Right renal pelvis (tissue), 4 donors: ENCODE measurements at places on chromosomes 1 and 21.

- no peak for DNase-seq
Observed at GRCh38 chr1:91610789-91611188, 110.1 kb downstream of the CDC7 start.

GRCh38 chr1:160146107-160146506, 5.3 kb upstream of the ATP1A4 start:
- DNase-seq = no peak

DNA sequence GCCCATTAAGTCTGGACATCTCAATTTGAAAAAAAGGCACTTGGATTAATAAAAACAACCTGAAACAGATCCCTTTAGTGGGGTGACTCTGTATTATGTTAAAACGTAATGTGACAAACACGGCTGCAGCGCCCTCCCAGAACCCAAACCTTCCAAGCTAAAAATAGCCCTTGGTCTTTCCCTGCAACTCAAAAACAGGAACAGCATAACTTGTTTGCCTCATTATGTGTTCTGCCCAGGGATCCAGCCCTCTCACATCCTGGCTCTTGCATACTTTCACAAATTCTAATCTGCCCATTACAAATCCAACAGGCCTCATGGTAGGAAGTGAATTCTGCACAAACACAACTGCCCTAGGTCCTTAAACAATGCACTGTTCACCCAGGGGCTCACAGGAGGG, 94.7 kb upstream of the GADD45A start:
- DNase-seq = no peak

GRCh38 chr1:6638226-6638625, 13.6 kb downstream of the THAP3 start:
- no peak for DNase-seq

DNA sequence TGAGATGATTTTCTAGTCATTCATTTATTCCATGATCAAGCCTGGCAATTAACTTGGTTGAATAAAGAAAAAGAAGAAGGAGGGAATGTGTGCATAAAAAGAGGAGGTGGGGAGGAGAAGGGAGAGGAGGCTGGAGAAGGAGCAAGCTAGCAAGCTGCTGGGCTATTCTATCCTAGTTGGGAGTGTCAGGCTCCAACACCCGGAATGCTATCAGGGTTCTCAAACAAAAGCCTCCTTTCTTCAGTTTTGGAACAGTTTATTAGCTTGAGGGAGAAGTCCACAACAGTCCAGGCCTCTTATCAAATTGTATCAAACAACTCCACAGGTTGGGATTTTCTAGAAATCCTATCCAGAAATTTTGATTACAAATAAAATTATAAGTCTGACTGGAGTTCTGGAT, 80.0 kb downstream of the BCAR3 start:
- DNase-seq = no peak

GRCh38 chr1:183166454-183166853, 19.6 kb upstream of the LAMC2 start:
- no peak for DNase-seq

DNA sequence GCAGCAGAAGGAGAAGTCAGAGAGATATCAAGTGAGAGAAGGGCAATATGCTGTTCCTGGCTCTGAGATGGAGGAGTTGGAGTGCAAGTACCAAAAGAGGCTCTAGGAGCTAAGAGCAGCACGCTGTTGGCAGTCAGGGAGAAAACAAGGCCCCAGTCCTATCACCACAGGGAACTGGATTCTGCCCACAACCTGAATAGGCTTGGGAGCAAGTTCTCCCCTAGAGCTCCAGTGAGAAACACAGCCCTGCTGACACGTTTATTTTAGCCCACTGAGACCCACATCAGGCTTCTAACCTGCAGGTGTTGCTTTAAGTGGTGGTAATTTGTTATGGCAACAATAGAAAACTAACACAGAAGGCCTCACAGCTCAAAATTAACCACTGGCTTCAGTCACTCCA, 31.8 kb upstream of the ZNF644 start:
- no peak for DNase-seq

- DNase-seq = no peak
Observed at GRCh38 chr1:214213136-214213535, 67.8 kb upstream of the SMYD2 start.

- peak; percentile 36 for DNase-seq
Observed at GRCh38 chr1:59020151-59020997, 236.5 kb upstream of the JUN start.

DNA sequence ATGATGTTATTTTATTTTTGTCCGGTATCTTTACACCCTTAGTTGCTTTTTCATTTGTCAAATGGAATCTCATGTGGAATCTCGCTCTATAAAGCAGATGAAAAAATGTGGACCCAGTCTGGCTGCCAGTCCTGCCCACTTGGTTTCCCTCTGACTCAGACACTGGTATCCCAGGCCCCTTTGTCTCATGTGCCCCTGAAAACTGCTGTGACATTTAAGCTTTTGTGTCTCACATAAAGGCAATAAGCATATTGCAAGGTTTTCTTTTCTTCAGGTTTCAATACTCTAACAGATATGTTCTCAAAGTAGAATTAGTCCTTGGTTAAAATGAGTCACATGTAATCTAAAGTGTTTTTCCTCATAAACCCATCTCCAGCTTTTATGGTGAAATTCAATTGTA, 183.3 kb downstream of the ST6GALNAC3 start:
- no peak for DNase-seq

GRCh38 chr1:31654474-31654776, 9.7 kb upstream of the PEF1 start:
- no peak for DNase-seq

- peak; percentile 14 for DNase-seq
Observed at GRCh38 chr21:28160378-28160777, 832.3 kb downstream of the LTN1 start.

- DNase-seq = no peak
Observed at GRCh38 chr1:82462366-82462765, 661.6 kb downstream of the ADGRL2 start.

DNA sequence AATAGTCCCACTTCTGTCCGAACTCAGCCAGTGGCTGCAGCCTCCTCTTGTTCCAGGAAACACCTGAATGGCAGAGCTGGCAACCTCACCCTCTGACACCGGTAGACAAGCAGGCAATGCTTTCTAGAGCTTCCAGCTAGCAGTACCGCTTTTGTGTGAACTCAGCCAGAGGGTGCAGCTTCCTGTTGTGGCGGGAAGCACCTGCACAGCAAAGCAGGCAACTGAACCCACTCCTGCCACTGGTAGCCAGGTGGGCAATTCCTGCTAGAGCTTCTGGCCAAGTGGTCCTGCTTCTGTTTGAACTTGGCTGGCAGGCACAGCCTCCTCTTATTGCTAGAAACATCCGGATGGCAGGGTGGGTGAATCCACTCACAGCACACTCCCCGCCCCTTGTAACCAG, 40.1 kb upstream of the TMPRSS15 start:
- no peak for DNase-seq

GRCh38 chr1:230626232-230626631, 16.0 kb upstream of the COG2 start:
- DNase-seq = no peak

DNA sequence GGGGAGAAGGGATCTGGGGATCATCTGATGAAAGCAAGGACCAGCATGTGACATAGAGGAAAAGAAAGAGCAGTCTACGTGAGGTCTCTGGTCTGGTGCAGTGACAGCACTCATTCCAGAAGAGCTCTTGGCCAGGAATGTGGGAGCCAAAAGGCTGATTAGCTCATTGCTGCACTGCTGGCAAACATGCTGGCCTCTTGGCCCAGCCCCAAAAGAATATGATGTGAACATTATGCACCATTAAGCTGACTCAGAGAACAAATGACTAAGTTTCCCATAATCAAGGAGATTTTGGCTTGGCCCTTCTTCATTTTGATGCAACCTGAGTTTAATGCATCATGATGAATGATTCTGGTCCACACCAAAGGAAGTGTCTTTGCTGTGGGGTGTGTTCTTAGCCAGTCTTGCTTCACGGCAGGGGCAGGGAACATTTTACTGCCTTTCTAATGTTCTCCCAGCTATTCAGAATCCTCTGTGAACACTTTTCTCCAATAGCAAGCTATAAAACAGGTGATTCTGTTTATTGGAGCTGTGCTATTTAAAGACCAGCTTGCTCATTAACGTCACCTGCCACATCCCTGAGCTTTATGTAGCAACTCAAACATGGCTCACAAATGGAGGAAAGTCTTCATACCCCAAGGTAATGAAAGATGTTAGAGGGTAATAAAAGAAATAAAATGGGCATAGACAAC, 55.1 kb downstream of the PCBP3 start:
- no peak for DNase-seq

- no peak for DNase-seq
Observed at GRCh38 chr1:89170170-89171066, 5.4 kb downstream of the GBP7 start.

- no peak for DNase-seq
Observed at GRCh38 chr1:18302788-18303413, 177.8 kb upstream of the KLHDC7A start.

DNA sequence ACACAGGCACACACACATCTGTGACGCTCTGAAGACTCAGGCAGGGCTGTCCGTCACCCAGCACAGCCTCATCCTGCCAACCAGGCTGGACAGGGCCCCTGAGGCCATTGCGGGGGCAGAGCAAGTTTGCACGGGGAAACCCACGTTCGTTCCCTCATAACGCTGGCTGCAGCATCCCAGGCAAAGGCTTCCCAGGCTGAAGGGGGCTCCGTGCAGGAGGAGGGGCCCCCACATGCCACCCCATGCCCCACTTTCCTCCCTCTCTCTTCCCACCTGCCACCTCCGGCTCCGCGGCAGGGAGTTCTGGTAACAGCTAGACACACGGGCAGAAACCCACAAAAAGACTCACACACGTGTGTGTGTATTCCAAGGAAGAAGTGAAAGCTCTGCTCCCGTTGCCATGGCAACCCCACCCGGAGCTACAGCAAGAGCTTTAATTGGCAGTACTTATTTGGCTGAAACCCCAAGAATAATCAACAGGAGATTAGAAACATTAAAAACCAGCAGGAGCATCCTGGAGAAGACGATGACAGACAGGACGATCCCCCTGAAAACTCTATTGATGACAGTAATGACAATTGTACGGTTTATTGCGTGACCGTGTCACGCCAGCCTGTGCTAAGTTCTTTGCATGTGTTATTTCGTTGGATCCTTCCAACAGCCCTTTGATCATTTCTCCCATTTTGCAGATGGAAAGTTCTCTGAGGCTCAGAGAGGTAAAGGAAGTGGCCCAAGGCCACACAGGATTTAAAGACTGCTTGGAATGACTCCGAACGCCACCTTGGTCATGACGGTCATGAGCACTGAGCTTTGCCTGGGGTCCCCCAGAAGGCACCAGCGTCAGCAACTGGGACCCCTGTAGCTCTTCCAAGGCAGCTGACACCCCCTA, 247.1 kb downstream of the NPHP4 start:
- no peak for DNase-seq

GRCh38 chr1:157157501-157158190, 19.5 kb upstream of the ETV3 start:
- DNase-seq = no peak

- DNase-seq = no peak
Observed at GRCh38 chr1:32871364-32872191, 866 bp upstream of the FNDC5 start.

DNA sequence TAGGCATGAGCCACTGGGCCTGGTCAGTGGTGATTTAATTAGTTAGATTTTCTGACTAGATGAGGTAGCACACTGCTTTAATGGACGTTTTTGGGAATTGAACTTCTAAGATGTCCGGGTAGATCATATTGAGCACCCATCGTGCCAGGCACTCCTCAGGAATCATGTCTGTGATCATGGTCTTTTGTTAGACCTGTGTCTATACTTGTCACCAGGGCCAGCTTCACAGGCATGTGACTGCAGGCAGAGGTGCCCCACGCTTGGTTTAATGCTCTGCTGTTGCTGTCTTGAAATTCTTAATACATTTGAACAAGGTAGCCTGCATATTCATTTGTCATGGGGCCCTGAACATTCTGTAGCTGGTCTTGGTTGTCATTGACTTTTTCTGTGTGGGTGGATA, 19.6 kb downstream of the UBE4B start:
- no peak for DNase-seq

DNA sequence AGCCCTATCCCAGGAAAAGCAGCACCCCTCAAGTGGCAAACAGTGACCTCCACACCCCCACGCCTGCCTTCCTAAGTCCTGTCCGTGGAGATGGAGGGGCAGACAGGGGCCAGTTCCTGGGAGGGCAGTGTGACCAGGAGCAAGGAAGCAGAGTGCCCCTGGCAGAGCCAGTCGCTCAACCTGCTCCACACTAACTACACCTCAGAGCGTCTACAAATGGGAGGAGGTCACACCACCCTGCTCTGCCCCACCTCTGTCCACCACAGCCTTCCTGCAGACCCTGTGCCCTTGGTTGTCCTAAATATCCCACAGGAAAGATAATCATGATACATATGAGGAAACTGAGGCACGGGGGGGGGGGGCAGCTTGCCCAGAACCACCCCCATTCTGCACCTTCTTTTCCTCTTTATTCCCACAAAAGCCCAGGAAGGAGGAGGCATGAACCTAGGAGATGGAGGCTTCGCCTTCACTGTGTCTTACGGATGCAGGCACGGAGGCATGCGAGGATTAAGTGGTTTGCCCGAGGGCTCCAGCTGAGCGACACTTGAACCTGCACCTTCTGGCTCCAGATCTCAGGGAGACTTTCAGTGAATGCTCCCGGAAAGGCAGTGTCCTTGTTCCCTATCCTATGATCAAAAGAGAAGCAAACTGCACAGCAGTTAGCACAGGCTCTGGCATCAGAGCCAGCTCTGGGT, 42.7 kb upstream of the SELENON start:
- DNase-seq = no peak

- no peak for DNase-seq
Observed at GRCh38 chr1:200917291-200917817, 22.7 kb downstream of the INAVA start.

DNA sequence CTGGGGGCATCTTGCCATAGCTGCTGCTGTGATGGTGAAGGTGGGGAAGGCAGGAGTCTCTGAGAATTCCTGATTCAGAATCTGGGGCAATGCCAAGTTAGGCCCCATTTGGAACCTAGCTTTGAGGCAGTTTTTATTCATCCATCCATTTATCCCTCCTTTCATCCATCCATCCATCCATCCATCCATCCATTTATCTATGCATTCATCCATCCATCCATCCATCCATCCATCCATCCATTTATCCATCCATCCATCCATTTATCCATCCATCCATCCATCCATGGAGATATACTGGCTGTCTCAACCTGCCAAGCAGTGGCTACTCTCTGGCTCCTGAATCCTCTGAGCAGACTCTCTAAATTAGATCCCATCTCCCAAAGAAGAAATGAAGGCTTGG, 83.1 kb downstream of the PRDM16 start:
- DNase-seq = no peak
